Endothelial cell of coronary artery (primary cell): ENCODE measurements at places on chromosomes 4 and X. TPM values are rescaled to one million over a fixed set of nuclear protein-coding genes. Genes with fewer than 3 reads are reported as not detected.

Gene EDA2R
- total RNA-seq = 6.3 and 7.8 TPM in 2 replicates

Gene SASH3
- not detected in 2 replicates for total RNA-seq

Gene ANXA10
- total RNA-seq = 0.85 TPM in 1 of 2 replicates, not detected in the other

Gene RNF175
- not detected in 2 replicates for total RNA-seq

Gene SLC25A4
- total RNA-seq = 7.5 and 14.0 TPM in 2 replicates

Gene ADD1
- total RNA-seq = 127 and 143 TPM in 2 replicates

Gene PROM1
- under 0.01 and 0.18 TPM in 2 replicates for total RNA-seq

Gene ATP8A1
- 9.4 and 27.2 TPM in 2 replicates for total RNA-seq

Gene PGAM4
- not detected in 2 replicates for total RNA-seq

Gene SSX4
- total RNA-seq = not detected in 2 replicates

Gene ZFYVE28
- 4.0 and 12.3 TPM in 2 replicates for total RNA-seq

Gene CSAG2
- total RNA-seq = not detected in 2 replicates
